Stimulated activated CD4-positive, alpha-beta T cell treated with anti-CD3 and anti-CD28 coated beads, TNF-alpha, amount 100 ng/mL, for 48 hours (primary cell): ENCODE measurements at places on chromosomes 6 and 20.

DNA sequence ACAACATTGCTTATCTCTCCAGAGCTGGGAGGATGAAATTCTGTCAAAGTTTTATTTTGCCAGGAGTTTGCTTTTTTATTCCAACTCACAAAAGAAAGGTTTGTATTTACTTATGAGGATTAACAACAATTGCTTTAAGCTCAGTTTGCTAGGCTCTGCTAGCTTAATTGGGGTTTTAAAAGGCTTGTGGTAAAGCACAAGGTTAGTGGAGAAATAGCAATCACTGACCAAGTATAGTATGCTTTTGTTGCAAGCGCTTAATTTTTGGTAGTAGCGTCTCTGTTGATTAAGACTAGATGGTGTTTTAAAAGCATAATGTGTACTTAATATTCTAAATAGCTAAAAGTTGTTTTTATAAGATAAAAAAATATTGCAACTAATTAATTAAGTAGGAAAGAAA, 45.7 kb downstream of the TINAG start:
- no peak for DNase-seq

DNA sequence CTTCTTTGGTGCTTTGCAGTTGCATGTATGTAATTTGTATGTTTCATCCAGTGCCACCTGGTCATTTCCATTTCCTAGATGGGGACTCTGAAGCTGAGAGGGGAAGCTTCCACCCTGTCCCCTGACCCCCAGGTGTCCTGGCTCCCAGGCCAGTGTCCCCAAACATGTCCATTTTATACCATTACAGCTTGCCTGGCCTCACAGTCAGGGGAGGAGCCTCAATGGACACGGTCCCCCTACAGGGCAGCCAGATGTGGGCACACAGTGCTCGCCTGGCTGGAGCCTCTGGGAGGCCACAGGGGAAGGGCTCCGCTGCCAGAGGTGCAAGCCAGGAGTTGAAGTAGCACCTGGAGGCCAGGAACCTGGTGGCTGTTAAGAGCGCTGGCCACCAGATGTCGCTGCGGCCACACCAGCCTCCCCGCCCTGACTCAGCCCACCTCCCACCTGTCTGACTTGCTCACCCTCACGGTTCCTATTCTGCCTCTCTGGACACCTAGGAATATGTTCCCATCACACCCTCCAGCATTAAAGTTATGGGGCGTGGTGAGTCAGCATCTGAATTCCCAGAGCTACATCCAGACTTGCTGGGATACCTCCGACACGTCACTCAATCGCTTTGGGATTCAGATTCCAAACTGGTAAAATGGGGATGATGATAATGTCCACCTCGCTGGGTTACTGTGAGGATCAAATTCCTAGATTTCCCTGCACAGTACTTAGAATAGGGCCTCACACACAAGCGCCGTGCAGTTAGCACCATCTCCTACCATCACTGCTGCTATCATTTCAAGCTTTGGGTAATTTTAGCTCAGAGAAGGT, 107.4 kb downstream of the SULF2 start:
- peak; percentile 48 for DNase-seq

- no peak for DNase-seq
These were observed 81.5 kb downstream of the CEBPB start for GRCh38 chr20:50272030-50272723.

DNA sequence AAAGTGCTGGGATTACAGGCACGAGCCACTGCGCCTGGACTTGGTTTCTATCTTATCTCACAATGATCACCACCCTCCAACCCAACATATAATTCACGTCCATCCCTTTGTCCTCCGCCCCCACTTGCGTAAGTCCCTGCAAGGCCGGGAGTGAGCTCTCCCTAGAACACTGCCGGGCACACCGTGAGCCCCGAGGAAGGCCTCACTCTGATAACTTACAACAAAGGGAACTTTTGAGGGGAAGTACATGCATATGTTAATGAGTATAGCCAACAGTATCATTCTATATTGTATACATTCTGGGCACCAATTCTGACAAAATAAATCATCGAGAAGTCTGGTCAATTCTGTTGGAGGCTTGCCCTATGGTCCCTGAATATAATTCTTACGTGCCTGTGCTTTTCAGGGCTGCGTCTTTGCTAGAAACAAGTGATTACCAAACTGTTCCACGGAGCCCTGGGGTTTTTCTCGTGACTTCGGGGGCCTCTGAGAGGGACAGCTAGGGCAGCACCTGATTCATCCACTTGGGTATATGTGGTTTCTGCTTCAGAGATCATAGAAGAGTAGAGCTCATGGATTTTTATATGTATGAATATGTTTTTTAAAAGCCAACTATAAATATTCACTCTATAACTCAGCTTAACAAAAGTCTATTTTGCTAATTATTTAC, 469.8 kb upstream of the AGPAT4 start:
- no peak for DNase-seq

- no peak for DNase-seq
These were observed 155.3 kb downstream of the PLCB1 start for GRCh38 chr20:8287340-8287739.

DNA sequence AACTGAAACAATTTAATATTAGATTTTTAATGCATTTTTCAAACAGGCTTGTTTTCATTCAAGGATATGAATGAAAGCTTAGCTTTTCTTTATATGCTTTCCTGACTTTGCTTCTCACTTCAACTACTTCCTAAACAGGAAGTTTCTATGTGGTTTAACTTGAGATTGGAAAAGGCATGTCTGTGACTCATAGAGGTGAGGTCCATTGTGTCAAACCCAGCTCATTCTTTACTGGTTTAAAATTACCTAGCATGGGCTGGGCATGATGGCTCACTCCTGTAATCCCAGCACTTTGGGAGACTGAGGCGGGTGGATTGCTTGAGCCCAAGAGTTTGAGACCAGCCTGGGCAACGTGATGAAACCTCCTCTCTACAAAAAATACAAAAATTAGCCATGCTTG, 34.4 kb downstream of the EFHC1 start:
- no peak for DNase-seq

GRCh38 chr6:95959261-95959660, 56.5 kb upstream of the FUT9 start:
- no peak for DNase-seq

GRCh38 chr6:167233490-167233889, 57.6 kb upstream of the UNC93A start:
- DNase-seq: no peak

DNA sequence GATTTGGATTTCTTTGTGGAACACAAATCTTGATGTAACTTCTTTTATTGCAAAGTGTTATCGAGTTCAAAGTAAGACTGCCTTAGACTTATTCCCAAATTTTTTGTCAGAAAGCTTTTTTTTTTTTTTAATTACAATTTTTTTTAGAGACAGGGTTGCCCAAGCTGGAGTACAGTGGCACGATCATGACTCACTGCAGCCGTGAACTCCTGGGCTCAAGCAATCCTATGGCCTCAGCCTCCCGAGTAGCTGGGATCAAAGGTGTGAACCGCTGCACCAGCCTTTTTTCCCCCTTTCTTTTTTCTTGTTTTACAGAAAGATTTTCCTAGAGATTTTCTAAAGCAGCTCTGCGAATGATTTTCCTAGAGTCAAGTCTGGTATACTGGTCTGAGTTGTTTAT, 2.8 kb downstream of the RIOK1 start:
- no peak for DNase-seq

DNA sequence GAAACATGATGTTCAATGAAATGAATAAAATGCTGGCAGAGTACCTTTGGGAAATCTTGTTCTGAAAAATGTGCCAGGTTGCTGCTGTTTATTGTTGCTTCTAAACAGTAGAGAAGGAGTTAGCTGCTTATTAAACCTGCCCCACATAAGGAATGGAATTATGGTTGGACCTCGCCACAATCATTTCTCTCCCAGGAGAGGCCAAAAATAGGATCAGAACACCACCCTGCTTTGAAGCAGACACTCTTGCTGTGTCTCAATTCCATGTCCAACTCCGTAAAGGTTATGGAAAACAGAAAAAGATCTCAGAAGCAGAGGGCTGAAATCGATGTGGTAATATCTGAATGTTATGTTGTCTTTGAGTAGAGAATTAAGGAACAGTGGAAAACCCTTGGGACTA, 27.9 kb downstream of the AFG1L start:
- DNase-seq: no peak

- no peak for DNase-seq
These were observed 34.9 kb downstream of the NHLRC1 start for GRCh38 chr6:18087396-18088165.

GRCh38 chr6:169780571-169781091, 29.2 kb downstream of the ERMARD start:
- DNase-seq: no peak

GRCh38 chr6:6003621-6004366, 2.9 kb downstream of the NRN1 start:
- DNase-seq: no peak

DNA sequence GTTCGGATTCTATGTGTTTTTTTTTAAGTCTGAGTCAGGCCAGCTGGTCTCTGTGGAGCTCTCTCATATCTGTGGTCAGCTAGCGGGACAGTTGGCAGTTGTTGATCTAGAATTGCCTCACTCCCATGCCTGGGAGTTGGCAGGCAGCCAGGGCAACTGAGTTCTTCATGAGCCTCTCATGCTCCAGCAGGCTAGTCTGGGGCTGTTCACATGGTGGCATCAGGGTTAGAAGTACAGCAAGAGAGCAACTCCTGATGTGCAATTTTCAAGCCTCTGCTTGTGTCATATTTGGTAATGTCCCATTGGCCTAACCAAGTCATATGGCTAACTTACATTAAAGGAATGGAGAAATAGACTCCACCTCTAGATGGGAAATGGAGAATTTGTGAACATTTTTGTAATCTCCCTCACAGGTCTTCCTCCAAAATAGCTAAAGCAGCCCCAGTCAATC, 6.7 kb upstream of the IFT52 start:
- DNase-seq: no peak

GRCh38 chr20:58833921-58834320, 16.8 kb downstream of the GNAS-AS1 start:
- no peak for DNase-seq
